HuH-7 (cell line): ENCODE measurements at places on chromosomes 7 and 10.

DNA sequence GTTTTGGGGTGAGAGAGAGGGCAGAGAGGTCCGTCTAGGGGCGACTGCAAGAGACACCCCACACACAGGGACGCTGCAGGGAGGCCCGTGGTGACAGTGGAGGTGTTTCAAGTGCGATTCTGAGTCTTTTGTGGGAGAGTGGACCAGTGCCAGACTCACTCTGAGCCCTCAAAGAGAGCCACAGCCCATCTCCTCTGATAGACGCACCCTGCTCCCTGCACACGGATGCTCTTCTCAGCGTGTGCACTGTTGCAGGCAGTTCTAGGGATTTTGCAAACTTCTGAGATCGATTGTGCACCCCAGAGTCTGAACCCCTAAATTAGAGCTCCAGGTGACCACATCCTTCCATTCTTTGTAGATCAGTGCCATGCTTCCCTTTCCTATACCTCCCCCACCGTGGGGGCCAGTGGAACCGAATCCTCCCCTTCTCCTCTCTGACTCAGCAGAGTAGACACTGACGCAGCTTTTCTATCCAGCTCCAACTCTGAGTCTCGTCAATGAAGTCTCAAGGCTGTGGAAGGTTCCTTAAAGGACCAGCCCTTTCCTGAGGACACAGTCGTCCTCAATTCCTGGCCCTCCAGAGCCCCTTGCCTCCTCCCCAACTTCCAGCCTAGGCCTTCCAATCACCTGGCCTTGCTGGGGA lies 83.8 kb downstream of the TMEM130 start:
- DNase-seq: no peak

- no peak for DNase-seq
Measured at GRCh38 chr7:116740755-116741462, 68.9 kb downstream of the MET start.

DNA sequence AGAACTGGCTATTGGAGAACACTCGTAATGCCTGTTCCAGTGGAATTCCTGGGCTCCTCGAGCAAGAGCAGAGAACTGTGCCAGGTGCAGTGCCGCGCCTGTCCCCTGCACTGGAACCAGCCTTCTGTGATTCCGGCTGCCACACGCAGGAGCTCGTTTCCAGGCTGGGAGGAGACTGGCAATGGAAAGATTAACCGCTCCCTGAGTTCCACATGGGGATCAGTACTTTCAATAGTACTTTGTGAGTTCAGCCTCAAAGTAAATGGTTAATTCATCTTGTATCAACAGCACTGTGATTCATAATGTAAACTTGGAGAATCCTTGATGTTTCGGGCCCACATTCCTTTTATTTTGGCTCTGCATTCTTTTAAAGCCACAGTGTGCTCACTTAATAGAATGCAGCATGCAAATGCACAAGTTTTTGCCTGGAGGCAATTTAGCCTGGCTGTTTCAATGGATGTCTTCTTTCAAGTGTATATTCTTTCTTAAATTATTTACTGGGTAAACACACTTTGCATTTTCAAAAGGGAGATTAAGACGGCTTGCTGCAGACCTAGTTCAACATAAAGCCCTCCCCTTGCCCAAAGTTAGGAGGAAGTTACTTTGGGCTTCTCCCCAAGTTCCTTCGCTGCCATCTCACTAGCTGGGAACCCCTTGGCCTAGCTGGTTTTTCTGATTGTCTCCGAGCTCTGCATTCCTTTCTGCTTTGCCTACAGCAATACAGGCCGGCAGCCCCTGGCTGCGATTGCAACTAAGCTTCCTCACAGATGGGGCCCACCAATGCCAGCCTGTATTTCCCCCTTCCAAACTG lies 138.1 kb upstream of the TCF7L2 start:
- DNase-seq: no peak

GRCh38 chr10:101887775-101888174 lies 44.2 kb upstream of the KCNIP2 start:
- DNase-seq: no peak

- peak; percentile 46 for DNase-seq
Measured at GRCh38 chr10:131453721-131454634, 142.5 kb upstream of the TCERG1L start.

GRCh38 chr7:21886396-21886795 lies 59.3 kb downstream of the CDCA7L start:
- no peak for DNase-seq

DNA sequence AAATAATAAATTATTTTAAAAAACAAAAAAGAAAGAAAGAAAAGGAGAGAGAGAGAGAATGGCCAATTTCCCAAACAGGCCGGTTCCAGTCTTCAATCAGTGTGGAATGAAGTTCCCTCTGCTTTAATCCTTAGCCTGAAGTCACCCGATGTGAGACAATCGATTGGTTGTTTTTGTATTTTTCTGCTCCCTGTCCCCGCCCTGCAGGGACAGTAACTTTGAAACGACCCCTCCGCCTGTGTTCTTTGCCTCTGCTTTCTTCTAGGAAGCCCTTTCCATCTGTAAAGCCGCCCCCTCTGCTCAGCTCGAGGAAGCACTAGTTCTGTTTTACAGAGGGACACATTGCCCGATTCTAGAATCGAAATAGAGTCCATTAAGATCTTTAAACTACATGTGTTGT lies 33.4 kb downstream of the FOXL3 start:
- DNase-seq: no peak

DNA sequence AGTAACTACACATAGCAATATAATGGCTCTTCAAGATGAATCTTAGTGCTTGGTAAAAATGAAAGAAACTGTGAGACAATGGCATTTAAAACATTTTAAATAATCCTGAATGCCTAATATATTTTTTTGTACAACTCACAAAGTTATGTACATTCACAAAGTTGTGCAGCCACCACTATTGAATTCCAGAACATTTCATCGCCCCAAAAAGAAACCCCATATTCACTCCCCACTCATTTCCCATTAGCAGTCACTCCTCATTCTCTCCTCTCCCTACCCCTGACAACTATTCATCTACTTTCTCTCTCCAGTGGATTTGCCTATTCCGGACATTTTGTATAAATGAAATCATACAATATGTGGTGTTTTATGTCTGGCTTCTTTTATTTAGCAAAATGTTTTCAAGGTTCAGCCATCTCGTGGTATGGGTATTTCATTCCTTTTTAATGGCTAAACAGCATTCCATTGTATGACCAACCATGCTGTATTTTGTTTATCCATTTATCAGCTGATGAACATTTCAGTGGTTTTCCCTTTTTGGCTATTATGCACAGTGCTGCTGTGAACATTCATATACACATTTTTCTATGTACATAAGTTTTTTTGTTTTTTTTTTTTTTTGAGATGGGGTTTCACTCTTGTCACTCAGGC lies 34.7 kb downstream of the ENTPD7 start:
- DNase-seq: no peak

DNA sequence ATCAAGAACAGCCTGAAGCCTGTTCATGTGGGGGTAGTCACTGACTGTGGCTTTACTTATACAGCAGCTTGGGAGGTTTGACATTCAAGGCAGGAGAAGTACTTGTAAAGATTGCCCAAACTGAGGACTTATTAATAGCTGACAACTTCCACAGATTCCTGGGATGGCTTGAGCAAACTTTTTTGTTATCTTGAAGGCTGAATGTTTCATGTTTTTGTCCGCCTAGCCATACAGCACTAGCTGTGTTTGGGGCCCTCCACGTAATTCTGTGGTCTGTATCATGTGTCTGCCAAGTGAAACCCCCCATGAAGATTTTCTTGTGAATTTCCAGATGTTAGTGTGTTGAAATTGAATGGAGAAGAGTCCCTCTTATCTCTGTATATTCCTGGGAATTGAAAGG lies 38.6 kb downstream of the FAS start:
- DNase-seq: no peak

DNA sequence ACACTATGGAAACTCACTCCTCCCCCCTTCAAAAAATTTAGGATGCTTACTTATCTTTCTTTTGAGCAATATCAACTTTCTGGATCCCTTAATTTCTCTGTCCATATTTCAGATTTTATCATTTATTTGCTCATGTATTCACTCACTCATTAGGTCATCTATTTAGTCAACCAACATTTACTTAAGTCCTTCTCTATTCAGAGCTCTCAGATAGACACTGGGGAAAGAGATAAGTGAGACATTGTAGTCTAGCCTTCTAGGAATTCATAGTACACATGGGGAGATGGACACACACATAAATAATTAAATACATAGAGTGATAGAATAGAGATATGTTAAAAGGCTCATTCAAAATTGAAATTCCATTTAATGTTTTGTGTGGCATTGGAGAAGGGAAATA lies 9.2 kb downstream of the CPN1 start:
- no peak for DNase-seq

GRCh38 chr7:54091322-54091721 lies 450.9 kb upstream of the VSTM2A start:
- no peak for DNase-seq

GRCh38 chr10:120270906-120271305 lies 186.1 kb upstream of the PLPP4 start:
- DNase-seq: no peak

DNA sequence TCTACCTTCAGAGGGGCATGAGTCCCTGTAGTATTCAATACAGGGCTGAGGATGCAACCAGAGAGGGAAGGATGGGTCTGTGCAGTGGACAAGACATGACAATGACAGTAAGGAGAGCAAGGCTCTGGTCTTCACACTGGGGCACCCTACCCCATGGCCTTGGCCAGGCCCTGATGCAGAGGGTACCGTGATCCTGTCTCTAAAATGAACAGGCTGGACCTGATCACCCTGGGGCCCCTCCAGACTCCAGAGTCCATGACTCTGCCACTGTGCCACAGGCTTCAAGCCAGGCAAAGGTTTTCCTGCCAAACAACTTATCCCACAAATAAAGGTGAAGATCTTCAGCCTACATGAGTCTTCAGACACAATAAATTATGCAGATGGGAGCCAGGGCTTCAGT lies 4.9 kb downstream of the MAT1A start:
- no peak for DNase-seq

- DNase-seq: no peak
Measured at GRCh38 chr7:95454438-95455045, 19.7 kb upstream of the PON2 start.
